RKO (cell line): ENCODE measurements at places on chromosomes 12 and 14.

DNA sequence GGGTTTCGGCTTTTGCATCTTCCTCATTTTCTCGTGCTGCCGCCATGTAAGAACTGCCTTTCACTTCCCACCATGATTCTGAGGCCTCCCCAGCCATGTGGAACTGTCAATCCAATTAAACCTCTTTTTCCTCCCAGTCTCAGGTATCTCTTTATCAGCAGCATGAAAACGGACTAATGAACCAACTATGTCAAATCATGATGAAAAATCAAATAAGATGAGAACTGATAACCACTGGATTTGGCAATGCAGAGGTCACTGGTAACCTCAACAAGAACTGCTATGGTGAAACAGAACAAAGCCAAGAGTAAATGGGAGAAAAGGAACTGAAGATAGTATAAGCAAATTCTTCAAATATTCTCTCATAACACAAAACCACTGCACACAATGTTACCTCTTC lies 6.0 kb downstream of the EML5 start:
- no peak for DNase-seq

DNA sequence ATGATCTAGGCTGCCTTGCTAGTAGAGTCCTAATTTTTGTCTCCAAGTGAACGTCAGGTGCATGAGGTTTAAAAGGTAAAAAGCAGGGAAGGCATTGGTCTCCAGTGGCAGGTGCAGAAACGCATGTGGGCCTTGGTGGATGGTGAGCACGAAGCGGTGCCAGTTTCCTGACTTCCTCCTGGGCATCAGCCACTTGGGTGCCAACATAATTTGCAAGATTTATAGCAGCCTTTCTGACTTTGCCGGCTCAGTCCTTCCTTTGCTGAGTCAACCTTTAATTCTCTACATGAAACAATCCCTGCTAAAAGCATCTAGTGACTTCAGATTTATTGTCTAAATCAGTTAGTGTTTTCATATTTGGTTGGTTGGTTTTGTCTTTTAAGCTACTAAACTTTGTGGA lies 355.7 kb upstream of the TMEM132C start:
- DNase-seq: no peak

- no peak for DNase-seq
Observed at GRCh38 chr12:77214136-77214535, 148.8 kb upstream of the E2F7 start.

DNA sequence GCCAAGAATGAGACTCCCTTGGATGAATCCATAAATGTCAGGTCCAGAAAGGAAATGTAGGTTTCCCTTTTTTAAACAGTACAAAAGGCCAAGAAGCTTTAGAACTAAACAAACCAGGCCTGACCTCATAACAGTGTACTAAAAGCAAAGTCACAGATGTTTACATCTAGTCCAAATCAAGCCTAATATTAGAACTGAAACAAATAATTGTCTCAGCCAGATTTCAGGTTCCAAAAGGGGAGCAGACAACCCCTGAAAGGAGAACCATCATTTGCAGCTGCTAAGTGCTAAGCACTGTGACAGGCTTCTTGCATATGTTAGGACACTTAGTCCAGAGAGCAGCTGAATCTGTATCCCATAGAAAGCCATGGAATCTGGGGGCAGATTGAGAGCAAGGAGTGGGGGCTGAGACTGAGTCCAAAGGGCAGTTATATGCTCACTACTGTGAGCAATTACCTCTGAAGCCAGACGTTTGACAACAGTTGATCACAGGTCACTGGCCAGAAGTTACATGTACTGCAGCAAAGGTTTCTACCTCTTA lies 90.1 kb downstream of the STXBP6 start:
- no peak for DNase-seq

DNA sequence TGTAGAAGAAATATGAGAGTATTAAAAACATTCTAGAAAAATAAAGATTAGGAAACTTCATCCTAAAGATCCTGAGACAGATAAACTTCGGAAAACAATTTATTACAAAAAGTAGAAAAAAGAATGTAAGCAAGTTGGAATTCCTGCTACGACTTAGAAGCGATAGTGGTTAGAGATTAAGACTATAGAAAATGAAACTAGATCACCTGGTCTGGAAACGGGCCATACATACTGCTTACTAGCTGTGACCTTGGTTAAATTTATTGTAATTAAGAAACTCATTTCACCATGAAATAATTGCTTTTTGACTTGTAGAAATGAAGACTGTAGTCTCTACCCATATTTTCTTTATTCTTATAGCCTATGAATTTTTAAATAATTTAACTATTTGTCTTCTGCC lies 614.1 kb downstream of the SLC16A7 start:
- no peak for DNase-seq

DNA sequence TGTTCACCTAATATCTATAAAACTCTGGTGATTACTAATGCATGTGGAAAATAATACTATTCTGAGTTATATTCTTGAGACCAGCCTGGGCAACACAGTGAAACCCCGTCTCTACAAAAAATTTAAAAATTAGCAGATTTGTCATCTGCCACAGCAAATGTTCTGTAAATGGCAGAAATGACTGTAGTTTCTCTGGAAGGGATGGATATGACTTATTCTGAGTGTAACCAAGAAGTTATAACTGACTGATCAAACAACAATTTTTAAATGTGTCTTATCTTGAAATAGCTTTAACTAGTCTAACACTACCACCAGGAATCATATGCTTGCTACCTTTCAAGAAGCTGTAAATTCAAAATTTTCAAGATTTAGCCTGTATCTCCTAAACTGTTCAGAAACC lies 88.7 kb downstream of the PLBD1 start:
- no peak for DNase-seq

GRCh38 chr12:120085920-120086645 lies 30.5 kb downstream of the RAB35 start:
- DNase-seq: no peak

DNA sequence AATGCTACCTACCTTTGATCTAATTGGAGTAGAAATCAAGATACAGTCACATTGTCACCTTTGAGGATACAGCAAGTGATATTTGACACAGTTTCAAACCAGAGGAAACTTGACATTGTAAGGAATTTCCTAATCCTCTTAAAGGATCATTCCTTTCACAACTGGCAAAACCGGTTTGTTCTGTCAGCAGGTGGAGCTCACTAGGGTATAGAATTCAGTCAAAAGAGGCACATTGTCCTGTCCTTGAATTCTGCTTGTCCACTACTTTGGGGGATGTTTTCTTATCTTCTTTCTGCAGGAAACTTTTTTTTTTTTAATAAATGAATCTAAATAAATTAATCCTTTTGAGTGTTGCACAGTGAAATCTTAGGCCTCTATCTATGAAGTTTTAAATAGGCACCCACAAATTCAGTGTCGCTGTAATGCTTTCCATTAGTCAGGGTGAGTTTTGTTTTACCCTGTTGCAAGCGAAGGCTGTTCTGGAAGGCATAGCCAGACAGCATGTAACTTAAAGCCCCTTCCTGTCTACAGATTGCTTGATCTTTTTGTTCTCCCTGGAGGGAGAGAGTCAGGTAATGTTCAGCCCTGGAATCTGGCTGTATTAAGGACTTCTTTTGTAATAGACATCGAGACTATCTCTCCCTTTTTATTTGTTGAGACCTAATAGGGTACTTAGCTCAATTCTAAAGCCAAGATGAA lies 285.0 kb upstream of the RGS6 start:
- no peak for DNase-seq
